ENCODE measurements at places on chromosomes 3 and 15.
A peak's percentile ranks its signal among the peaks of the same experiment; 100 is the strongest.

DNA sequence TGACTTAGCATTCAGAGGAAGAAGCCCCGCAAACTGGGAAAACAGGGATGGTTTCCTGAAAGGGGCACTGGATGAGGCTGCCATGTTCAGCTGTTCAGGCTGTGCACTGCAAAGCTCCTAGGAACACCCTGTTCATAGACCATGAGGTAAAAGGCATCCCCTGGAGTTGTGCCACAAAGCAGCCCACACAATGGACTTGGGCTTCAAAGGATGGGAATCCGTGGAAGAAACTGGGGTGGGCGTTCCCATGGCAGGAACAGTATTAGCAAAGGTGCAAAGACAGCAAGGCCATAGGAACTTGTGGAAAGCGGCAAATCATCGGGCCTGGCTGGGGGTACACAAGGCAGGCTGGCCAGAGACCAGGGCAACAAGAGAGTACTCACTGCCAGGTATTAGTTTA is 8.9 kb downstream of the OXTR start:
- DNase-seq: no peak

- DNase-seq: no peak
Measured at GRCh38 chr3:193899001-193899400, 236.9 kb upstream of the HES1 start.

DNA sequence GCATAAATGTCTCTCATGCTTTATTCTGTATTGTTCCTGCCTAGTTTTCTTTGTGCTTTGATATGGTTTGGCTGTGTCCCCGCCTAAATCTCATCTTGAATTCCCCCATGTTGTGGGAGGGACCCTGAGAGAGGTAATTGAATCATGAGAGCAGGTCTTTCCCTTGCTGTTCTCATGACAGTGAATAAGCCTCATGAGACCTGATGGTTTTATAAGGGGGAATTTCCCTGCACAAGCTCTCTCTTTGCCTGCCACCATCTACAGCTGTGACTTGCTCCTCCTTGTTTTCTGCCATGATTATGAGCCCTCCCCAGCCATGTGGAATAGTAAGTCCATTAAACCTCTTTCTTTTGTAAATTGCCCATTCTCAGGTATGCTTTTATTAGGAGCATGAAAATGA is 1596.6 kb downstream of the SI start:
- DNase-seq: no peak

GRCh38 chr3:162400697-162401096 is 904.1 kb downstream of the OTOL1 start:
- DNase-seq: no peak

- no peak for DNase-seq
Measured at GRCh38 chr15:92922418-92923002, 22.4 kb downstream of the CHD2 start.

DNA sequence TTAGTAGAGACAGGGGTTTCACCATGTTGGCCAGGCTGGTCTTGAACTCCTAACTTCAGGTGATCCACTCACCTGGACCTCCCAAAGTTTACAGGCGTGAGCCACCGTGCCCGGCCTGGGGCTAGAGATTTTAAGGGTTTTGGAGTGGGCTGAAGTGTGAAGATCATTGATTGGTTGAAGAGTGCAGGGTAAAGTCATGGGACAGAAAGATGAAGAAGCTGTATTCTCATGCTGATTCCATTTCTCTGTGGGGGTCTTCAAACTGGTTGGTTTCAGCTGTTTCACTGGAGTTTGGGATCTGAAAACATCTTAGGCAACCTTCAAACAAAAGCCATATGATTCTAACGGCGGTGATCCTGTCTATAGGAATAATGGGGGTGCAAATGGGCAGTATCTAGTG is 52.1 kb downstream of the GATM start:
- DNase-seq: no peak

- DNase-seq: no peak
Measured at GRCh38 chr15:73946795-73947370, 20.6 kb downstream of the LOXL1 start.

DNA sequence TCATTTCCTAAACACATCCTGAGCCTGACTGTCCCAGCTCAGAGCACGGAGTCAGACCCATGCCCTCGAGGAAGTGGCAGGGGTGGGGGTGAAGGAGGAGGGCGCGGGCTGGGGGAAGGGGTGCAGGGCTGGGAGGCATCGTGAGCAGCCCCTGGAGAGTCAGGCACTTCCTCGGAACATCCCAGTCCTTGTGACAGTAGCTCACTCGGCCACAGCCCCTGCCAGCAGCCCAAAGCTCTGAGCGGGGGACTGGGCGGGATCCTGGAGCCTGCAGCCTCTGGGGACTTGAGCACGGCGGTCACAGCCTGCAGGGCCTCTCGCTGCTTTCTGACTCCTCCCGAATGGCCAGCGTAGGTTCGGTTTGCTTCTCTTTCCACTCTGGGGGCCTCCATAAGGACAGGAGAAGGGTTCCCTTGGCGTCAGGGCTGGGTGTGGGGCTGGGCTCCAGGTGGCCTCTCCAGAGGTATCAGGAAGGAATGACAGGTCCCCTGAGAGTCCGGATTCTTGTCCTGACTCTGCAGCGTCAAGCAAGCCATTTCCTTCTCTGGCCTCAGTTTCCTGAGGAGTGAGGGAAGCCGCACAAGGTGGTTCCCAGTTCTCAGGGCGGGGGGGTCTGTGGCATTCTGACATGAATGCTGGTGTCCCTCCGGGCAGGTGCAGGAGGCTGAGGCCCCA is 20.9 kb downstream of the PSTPIP1 start:
- no peak for DNase-seq

GRCh38 chr3:155519078-155519477 is 225.6 kb upstream of the STRIT1 start:
- peak; percentile 79 for DNase-seq

DNA sequence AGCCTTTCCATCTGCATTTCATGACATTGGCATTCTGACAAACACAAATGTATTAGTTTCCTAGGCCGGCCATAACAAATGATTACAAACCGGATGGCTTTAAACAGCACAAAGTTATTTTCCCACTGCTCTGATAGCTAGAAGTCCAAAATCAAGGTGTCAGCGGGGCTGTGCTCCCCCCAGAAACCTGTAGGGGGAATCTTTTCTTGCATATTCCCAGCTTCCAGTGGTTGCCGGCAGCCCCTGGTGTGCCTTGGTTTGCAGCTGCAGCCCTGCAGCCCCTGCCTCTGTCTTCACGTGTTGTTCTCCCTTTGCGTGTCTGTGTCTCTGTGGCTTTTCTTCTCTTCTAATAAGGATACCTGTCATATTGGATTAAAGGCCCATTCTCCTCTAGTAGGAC is 79.0 kb upstream of the CDV3 start:
- no peak for DNase-seq

DNA sequence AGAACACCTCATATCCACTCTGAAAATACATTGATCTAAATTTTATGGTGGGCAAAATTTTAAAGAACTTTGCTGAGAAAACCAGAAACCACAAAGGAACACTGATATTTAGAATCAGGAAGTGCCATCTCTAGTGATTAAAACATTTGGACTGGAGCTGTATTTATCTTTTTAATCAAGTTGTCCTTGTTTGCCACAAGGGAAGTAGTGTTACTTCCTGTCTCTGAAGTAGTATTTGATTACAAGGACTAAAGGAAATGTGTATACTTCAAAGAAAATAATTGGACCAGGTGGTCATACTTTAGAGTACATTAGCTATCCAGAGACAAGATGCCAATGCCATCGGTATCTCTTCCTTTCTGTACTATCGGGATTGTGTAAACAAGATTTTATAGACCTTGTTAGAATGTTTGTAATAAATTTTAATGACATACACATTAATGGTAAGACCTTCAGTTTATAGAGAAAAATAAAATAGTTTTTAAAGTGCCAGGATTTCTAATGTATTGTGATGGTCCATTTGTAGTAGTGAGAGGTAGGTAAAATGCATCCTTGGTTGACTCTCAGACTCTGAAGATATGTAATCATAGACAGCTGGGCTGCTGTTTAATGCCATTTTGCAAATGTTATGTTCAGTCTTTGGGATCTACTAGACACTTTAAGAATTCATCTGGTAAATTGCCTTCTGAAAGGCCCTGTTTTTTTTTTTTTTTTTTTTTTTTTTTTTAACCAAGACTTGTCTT is 131.9 kb downstream of the B3GALNT1 start:
- DNase-seq: no peak

DNA sequence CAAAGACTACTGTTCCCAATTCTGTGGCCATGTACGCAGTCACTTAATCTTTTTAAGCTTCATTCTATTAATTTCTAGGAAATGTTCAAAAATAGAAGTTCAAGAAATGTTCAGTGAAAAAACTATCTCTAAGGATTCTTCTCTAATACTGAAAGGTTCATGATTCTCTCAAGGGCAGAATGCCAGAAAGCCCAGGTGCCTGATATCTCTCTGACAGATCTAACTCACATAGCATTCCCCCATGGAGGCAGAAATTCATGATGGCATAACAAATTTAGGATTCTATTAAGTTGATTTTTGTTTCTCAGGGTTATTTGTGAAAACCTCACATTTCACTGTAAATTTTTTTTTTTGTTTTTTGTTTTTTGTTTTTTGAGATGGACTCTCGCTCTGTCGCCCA is 17.5 kb downstream of the CHRM5 start:
- no peak for DNase-seq

GRCh38 chr3:104553121-104553520 is 813.6 kb upstream of the ALCAM start:
- no peak for DNase-seq

DNA sequence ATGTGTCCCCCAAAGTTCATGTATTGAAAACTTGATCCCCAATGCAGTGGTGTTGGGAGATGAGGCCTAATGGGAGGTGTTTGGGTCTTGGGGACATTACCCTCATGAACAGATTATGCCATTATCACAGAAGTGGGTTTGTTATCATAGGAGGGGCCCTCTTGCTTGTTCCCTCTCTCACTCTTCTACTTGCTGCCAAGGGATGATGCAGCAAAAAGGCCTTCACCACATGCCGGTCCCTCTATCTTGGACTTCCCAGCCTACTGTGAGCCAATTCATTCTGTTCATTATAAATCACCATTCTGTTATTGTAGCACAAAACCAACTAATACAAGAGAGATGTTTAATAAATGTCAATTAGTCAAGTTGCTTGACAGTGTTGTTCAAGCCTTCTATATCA is 47.2 kb downstream of the FAM227B start:
- DNase-seq: no peak

DNA sequence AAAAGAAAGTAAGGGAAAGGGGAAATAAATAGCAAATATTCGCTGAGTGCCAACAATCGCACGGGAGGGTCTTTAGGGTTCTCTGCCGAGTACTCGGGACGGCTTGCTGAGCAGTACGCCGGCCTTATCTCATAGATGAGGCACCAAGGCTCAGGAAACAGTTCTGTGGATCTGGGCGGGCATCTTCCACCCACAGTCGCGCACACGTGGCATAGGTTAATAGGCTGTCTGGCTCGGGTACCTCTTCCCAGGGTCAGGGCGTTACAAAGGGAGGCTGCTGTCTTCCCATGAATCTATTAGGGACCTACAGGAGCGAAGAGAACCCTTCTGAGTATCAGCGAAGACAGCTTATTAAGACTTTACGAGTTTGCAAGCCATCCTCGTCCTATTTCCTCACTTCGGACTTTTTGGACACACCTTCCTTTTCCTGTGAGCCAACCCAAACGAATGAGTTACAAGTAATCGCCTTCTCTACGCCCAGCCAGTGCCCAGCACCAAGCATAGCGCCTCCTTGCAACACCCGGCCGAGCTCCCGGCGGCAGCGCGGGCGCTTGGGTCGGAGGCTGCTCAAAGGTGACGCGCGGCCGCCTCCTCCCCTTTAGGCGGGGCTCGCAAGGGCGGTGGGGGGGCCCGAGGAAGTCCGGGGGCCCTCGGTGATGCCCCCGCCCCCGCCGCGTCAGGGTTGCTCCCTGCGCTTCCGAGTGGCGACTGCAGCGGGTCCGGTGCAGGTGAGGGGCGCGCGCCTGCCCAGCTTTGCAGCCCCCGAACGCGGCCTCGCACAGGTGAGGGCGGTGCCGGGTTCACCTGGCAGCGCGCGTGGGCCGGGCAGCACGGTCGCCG is at the start of gene MCTP2:
MCTP2 (plus strand) TSS at position 679 of the 840 bp plus-strand sequence. CDS start 66,705 bp downstream, outside the sequence.
- DNase-seq: peak; percentile 78

DNA sequence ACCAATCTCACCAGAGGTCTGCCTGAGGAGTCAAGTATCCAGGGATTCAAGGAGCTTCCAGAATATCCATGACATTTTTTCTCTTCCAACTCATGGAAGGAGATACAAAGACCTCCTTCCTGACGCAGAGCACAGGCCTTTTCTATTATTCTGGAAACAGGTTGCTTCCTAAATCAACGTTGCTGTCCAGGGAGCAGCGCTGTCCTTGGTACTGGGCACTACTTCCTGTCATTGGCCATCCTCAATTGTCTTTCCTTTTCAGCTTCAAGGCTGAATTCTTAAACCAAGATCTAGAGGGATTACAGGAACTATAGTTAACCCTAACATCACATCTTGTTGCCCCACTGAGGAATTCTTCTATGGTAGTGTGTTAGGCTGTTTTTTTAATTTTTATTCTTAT is 50.4 kb upstream of the TBC1D21 start:
- no peak for DNase-seq

DNA sequence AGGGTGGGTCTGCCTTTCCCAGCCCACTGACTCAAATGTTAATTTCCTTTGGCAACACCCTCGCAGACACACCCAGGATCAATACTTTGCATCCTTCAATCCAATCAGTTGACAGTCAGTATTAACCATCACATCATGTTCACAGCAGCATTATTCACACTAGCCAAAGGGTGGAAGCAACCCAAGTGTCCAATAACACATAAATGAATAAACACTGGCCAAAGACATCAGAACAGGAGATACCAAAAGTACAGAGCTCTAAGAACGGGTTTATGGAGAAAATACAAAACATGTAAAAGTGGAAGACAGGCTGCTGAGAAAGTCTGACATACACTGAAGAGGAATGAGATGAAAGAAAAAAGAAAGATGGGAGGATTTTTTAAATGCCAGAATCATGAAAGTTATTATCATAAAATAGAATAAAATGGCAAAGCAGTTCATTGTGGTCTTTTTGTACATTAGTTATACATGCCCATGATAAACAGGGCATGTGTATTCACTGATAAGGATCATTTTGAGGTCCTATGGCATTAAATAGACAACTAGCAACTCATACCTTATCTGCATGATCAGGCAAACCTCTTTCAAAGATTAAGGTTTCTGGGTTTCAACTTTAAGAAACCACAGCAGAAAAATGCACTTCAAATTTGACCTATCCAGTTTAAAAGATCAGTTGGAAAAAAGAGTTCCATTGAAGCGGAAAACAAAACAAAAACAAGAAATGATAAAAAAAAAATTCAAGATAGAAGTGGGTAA is 22.9 kb downstream of the DNAAF4 start:
- DNase-seq: no peak

DNA sequence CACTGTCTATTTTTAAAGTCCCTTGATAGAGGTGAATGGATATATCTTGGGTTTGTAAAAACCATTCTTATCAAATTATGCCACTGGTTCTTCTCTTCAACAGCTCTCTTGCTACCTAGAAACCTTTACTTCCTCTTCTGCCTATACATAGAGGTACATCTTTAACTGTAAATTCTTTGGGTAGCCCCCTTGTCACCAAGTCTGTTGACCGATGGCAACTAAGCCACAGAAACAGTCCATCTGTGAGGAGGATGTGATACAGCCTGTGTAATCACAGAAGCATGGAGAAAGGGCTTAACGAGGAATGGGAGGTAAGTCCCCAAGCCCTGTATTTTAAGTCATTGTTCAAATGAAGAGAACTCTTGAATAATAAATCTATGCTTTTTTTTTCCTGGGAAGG is 246.5 kb upstream of the MDFIC2 start:
- DNase-seq: no peak
